Thoracic aorta (tissue), 2 donors: ENCODE measurements at places on chromosomes 12 and 14. TPM values are rescaled to one million over a fixed set of nuclear protein-coding genes. Genes with fewer than 3 reads are reported as not detected.
A peak's percentile ranks its signal among the peaks of the same experiment; 100 is the strongest.

The SLC25A47 gene
- total RNA-seq = not detected

The AVPR1A gene
- 8.5 TPM for total RNA-seq

The BICDL1 gene
- total RNA-seq = 4.4 TPM

The KRT82 gene
- total RNA-seq = not detected

The FLRT2 gene
- total RNA-seq = 20.1 TPM

The MDM2 gene
- 101 TPM for total RNA-seq

The PFKM gene
- 62.2 TPM for total RNA-seq

DNA sequence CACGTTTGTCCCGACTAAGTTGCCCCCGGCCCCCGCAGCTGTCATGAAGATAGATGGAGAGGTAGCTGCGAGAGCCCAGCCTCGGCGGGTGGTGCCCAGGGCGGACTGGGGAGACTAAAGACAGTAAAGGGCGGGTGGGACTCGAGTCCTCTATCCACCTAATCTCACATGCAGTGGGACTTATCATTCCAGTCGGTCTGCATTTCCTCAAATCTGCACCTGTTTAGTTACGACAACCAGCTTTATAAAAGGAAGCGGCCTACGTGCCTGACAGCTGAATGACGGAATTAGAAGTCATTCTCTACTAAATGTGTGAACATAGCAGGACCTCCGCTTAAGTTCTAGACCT is 109.8 kb upstream of the EGLN3 start:
- no peak for DNase-seq
- no peaks in the 10 kb centered on the region for H3K27me3 ChIP-seq
- peaks cover 34% of the 10 kb centered on the region for H3K4me1 ChIP-seq
- H3K27ac ChIP-seq = peak overlapping the region; percentile 87
- no peaks in the 10 kb centered on the region for H3K36me3 ChIP-seq

DNA sequence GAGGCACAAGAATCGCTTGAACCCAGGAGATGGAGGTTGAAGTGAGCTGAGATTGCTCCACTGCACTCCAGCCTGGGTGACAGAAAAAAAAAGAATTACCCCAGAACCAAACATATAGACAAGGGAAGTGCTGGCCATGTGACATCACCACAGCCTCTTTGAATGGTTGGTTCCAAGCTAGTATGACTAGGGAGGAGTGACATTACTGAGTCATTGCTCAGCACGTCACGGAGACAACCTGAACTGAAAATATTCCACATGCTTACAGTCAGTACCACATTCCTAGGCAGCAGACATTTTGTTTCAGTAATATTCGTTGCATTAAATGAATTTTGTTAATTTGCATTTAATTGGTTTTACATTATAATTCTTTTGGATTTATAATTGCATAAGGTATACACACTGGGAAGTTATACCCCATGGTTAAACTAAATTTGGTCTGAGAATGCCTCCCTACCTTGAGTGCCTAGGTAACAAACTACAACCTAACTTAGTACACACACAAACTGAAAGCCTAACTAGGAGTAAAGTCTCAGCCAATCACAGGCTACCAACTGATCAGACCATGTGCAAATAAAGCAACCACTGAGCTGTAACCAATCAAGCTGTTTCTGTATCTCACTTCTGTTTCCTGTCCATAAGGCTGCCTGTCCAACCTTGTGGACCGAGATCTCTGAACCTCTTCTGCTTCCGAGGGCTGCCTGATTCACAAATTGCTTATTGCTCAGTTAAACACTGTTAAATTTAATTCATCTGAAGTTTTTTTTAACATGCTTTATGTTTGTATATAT is 164.4 kb downstream of the CAND1 start:
- no peak for DNase-seq
- no peaks in the 10 kb centered on the region for H3K36me3 ChIP-seq
- H3K4me3 ChIP-seq = no peak overlapping the region
- no peaks in the 10 kb centered on the region for H3K27me3 ChIP-seq

GRCh38 chr14:84253326-84253725 is 1276.6 kb upstream of the FLRT2 start:
- H3K4me1 ChIP-seq = peaks cover 27% of the 10 kb centered on the region
- H3K27ac ChIP-seq = no peak overlapping the region
- no peak for DNase-seq
- H3K27me3 ChIP-seq = no peaks in the 10 kb centered on the region
- no peaks in the 10 kb centered on the region for H3K36me3 ChIP-seq

DNA sequence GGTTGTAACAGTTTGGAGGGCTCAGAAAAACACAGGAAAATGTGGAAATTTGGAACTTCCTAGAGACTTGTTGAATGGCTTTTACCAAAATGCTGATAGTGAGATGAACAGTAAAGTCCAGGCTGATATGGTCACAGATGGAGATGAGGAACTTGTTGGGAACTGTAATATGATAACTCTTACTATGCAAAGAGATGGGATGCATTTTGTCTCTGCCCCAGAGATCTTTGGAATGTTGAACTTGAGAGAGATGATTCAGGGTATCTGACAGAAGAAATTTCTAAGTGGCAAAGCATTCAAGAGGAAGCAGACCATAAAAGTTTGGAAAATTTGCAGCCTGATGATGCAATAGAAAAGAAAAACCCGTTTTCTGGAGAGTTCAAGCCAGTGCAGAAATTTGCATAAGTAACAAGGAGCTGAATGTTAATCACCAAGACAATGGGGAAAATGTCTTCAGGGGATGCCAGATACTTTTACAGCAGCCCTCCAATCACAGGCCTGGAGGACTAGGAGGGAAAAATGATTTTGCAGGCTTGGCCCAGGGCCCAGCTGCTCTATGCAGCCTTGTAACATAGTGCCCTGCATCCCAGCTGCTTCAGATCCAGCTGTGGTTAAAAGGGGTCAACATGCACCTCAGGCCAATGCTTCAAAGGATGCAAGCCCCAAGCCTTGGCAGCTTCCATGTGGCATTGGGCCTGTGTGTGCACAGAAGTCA is 572.7 kb upstream of the ATP2B1 start:
- DNase-seq = no peak
- H3K27me3 ChIP-seq = no peaks in the 10 kb centered on the region
- H3K27ac ChIP-seq = no peak overlapping the region
- H3K4me3 ChIP-seq = no peak overlapping the region

- no peak overlapping the region for H3K4me3 ChIP-seq
- H3K36me3 ChIP-seq = no peaks in the 10 kb centered on the region
Measured at GRCh38 chr12:124109760-124110159, 136.7 kb downstream of the ZNF664 start.

DNA sequence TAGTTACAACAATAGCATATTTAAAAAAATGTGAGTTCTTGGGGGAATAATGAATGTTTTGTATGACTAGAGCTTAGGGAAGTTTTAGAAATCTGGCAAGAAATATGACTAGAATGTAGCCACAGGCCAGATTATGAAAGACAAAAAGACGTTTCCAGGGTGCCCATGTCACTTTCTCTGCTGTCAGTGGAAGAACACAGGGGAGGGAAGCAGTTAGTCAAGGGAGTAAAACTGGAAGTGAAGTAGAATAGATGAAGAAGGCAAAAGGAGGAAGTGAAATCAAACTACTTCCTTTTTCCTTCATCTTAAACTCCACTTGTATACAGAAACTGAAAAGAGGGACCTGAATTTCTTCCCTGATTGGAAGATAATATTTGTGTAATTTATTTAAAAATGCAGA is 81.2 kb upstream of the ATP2B1 start:
- no peak overlapping the region for H3K4me3 ChIP-seq
- no peaks in the 10 kb centered on the region for H3K4me1 ChIP-seq
- DNase-seq = no peak
- H3K27me3 ChIP-seq = no peaks in the 10 kb centered on the region

DNA sequence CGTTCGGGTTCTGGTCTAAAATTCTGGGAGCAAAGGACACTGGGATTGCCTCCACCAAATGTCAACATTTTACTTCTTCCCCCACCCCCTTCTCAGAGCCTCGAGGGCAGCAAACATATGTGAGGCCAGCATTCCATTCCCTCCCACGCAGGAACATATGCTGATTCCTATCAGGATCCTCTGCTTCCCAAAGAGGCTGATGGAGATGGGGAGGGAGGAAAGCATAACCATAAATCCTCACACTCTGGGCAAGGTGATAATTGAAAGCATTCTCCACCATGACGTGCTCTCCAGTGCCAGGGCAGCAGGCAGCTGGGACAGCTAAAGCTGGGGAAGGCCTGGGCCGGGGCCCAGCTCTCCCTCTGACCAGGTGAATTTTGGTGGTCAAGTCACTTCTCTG is 395.0 kb downstream of the ZFP36L1 start:
- no peaks in the 10 kb centered on the region for H3K27me3 ChIP-seq
- no peak overlapping the region for H3K4me3 ChIP-seq
- peaks cover 53% of the 10 kb centered on the region for H3K4me1 ChIP-seq
- H3K36me3 ChIP-seq = no peaks in the 10 kb centered on the region
- no peak for DNase-seq

DNA sequence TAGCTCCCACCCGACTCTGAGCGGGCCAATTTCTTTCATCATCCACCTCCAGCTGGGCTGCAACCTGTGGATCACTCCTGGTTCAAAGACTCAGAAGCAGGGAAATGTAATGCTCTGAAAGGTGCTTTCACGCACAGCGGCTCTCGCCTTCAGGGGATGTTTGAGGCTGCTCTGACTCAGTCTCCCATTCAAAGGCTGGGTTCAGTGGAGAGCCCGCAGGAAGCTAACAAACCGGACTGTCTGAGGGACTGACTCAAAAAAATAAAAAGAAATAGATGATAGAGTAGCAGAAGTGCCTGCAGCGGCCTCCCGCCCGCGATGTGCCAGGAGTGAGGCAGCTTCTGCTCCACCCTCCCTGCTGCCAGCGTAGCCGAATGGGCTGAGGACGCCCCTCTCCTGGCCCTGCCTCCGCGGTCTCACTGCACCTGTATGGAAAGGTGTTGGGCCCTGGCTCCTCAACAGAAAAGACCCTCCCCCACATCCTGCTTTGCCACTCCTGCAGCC is 98.0 kb downstream of the GCH1 start:
- H3K36me3 ChIP-seq = no peaks in the 10 kb centered on the region
- H3K27me3 ChIP-seq = no peaks in the 10 kb centered on the region
- no peak overlapping the region for H3K27ac ChIP-seq
- no peak for DNase-seq

GRCh38 chr12:54853933-54854538 is at the start of gene MUCL1:
Gene MUCL1 (plus strand): TSS chr12:54854516. CDS start chr12:54854583, 67 bp downstream.
- no peaks in the 10 kb centered on the region for H3K4me1 ChIP-seq
- no peak within 1 kb of the TSS for H3K27ac ChIP-seq
- no peak for DNase-seq
- H3K36me3 ChIP-seq = no peaks in the 10 kb centered on the region
- no peaks in the 10 kb centered on the region for H3K27me3 ChIP-seq
- no peak within 1 kb of the TSS for H3K4me3 ChIP-seq

GRCh38 chr14:105201925-105202513 is 20.9 kb upstream of the NUDT14 start:
- no peaks in the 10 kb centered on the region for H3K36me3 ChIP-seq
- no peaks in the 10 kb centered on the region for H3K27me3 ChIP-seq
- no peak overlapping the region for H3K4me3 ChIP-seq
- peaks cover 13% of the 10 kb centered on the region for H3K4me1 ChIP-seq

DNA sequence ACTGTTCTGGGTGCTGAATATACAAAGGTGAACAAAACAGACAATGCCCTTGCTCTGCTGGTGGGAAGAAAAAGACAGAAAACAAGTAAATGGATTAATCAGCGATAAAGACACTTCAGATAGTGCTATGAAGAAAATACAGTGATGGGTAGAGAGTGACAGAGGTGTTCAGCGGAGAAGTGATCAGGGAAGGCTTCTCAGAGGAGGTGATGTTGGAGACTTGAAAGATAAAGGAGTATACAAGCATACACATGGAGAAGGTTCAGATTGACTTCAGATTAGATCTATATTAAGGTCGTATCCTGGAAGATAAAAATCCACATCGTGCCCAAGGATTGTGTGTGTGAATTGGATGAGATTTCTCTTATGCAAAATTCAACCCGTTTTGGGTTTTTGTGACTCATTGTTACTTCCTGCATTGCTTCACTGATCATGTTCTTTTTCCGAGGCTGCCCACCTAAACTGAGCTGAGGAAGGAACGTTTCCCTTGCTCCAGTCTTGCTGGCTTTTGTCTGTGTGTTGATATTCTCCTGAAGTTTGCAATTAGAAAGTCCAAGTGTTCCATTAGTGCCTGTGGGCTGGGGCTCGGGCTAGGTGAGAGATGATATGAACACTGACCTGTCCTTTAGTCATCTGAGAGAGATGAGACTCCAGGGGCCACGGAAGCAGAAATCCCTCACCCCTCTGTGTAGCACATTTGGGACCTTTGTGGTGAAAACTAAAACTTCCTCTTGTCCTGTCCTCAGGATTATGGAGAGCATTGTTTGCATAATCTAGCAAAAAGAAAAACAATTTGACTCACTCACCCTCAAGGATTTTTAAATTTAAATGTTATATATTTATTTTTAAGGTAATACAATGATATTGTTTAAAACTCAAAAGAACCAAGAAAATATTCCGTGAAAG is 27.6 kb downstream of the PLXNC1 start:
- no peaks in the 10 kb centered on the region for H3K36me3 ChIP-seq
- no peaks in the 10 kb centered on the region for H3K4me1 ChIP-seq
- H3K27ac ChIP-seq = no peak overlapping the region
- no peak overlapping the region for H3K4me3 ChIP-seq

- no peak for DNase-seq
- H3K27me3 ChIP-seq = no peaks in the 10 kb centered on the region
- H3K4me1 ChIP-seq = peaks cover 47% of the 10 kb centered on the region
- peak overlapping the region; percentile 62 for H3K27ac ChIP-seq
- H3K4me3 ChIP-seq = peak overlapping the region; percentile 84
Measured at GRCh38 chr14:89618330-89618708, 201.3 kb upstream of the FOXN3 start.
